ENCODE measurements at places on chromosomes 4 and X.

DNA sequence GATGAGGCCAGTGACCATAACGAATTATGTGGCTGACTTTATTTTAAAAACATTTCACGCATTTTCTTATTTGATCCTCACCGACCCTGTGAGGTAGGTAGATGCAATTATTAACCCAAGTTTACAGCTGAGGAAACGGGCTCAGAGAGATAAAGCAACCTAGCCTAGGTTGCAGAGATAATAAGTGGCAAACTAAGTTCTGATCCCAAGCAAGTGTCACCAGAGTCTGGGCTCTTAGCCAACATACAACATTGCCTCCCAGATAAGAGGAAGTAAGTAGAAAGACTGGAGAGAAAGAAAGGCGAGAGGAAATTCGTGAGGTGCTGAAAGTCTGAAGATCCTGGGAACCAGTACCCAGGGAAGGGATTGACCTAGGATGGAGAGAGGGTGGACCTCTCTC lies 77.4 kb upstream of the GPR50 start:
- DNase-seq = no peak

GRCh38 chr4:79467246-79467932 lies 59.4 kb upstream of the GK2 start:
- DNase-seq = peak; percentile 52

DNA sequence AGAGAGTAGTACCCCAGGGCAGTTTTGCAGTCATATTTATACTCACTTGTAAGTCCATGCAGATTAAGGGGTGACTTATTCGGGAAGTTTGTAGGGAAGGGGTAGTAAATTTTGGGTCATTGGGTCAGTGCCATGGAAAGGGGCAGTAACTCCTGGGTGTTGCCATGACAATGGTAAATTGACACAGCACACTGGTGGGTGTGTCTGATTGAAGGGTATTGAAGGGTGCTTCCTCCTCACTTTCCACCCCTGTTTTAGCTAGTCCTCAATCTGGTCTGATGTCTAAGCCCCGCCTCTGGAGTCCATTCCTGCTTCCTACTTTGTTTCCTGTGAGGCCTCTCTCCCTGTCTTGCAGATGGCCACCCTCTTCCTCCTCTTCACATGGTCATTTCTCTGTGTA lies 11.9 kb downstream of the ODAPH start:
- DNase-seq = no peak

- DNase-seq = no peak
These were observed 78.8 kb upstream of the GPR174 start for GRCh38 chrX:79065696-79066095.

DNA sequence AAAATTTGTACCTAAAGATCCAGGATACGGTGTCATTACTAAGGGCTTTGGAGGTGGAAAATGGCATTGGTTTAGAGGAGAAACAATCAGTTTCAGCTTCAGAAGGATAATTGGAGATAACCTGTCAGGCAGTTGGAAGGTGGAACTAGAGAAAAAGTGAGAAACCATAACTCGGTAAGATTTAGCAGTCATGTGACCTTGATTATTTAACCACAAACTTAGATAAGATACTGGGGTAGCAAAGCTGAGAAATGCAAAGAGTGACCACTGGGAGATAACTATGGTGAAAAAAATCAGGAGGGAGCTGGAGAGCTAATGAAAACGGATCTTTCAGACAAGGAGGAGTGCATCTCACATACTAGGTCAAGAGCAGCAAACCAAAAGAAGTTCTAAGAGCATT lies 58.3 kb upstream of the SMARCA5 start:
- DNase-seq = no peak

DNA sequence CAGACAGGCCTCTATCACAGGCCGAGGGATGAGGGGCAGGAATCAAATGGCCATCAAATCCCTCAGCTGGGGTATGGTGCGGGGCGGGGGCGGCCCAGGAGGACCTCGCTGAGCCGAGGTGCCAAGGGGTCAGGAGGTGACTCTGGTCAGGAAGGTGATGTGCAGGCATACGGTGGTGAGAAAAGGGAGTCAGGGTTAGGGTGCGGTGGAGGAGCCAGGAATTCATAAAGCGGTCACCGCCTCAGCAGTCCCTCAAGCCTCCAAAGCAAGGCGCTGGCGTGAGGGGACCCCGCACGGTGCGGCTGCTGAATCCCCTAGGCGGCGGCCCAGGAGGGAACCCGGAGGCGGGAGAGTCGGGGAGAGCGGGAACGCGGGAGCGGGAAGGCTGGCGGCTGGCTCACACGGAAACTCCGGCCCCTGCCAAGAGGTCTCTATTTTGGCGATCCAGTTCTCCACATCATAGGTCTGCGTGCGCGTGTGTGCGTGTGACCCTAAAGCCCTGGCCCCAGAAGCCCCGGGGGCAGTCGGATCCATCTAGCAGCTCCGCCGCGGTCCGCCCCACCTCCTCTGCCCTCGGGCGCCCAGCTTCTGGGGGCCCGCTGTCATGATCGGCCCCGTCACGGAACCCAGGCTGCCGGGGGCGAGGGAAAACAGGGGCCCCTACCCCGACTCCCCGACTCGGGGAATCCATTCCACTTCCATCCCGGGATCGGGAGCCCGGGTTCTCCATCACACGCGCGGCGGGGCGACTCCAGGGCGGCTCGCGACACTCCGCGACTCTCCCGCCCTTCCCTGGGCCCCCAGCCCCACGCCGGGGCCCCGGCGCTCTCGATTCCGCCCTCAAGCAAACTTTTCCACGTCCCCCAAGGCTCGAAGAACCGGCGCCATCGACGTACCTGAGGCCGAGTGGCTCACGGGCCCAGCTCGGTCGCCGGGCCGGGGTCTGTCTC lies 593 bp downstream of the ELF4 start:
- DNase-seq = peak; percentile 29

- peak; percentile 53 for DNase-seq
These were observed 11.8 kb upstream of the DCUN1D4 start for GRCh38 chr4:51831133-51831532.

Data from NCI-H146 (cell line).